Pancreas (tissue), 10 donors: ENCODE measurements at places on chromosomes 3 and 15. TPM values are rescaled to one million over a fixed set of nuclear protein-coding genes. Genes with fewer than 3 reads are reported as not detected.

DNA sequence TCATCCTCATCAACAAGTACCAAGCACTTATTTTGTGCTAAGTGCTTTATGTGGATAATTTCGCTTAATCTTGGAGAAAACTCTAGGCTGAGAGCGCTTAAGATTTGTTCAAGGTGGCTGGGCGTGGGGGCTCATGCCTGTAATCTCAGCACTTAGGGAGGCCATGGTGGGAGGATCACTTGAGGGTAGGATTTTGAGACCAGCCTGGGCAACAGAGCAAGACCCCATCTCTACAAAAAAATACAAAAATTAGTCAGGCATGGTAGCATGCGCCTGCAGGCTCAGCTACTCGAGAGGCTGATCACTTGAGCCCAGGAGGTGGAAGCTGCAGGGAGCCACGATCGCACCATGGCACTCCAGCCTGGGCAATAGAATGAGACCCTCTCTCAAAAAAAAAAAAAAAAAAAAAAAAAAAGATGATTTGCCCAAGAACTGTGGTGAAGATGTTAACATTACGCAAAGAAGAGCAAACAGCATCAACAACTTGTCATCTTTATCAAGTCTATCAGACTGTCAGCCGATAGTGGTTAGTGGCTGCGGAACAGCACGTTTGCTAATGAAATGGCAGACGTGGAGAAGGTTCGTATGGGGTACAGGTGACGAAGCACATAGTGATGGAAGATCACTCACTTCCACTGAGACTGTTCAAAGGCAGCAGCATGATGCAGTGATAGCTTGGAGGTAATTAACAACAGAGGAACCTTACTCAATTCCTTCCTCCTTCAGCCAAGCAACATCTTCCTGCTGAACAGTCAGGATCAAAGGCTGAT lies 27.7 kb downstream of the NRROS start:
- no peaks in the 10 kb centered on the region for H3K27me3 ChIP-seq
- no peak overlapping the region for H3K27ac ChIP-seq
- no peak for DNase-seq
- no peaks in the 10 kb centered on the region for H3K36me3 ChIP-seq

GRCh38 chr3:43048470-43048869 lies 57.4 kb downstream of the POMGNT2 start:
- H3K4me1 ChIP-seq: no peaks in the 10 kb centered on the region
- no peaks in the 10 kb centered on the region for H3K36me3 ChIP-seq
- H3K27me3 ChIP-seq: no peaks in the 10 kb centered on the region
- no peak overlapping the region for H3K4me3 ChIP-seq

DNA sequence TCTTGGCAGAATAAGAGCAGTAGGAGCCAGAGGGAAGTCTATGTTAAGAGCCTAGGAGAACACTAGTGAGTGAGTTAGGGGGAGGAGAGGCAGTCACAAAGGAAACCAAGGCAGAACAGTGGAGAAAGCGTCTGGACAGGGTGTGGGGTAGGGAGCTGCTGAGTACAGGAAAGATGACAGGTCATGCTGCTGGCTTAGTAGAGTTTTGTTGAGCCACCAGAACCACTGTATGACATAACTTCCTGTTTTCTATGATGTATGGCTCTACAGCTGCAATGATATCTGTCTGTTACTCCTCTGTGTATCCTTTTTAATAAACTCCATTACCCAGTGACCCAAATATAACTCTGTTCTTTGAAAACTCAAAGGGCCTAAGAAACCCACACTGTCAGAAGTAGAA lies 10.6 kb upstream of the STT3B start:
- H3K4me3 ChIP-seq: no peak overlapping the region
- H3K4me1 ChIP-seq: no peaks in the 10 kb centered on the region
- DNase-seq: no peak
- no peaks in the 10 kb centered on the region for H3K27me3 ChIP-seq

DNA sequence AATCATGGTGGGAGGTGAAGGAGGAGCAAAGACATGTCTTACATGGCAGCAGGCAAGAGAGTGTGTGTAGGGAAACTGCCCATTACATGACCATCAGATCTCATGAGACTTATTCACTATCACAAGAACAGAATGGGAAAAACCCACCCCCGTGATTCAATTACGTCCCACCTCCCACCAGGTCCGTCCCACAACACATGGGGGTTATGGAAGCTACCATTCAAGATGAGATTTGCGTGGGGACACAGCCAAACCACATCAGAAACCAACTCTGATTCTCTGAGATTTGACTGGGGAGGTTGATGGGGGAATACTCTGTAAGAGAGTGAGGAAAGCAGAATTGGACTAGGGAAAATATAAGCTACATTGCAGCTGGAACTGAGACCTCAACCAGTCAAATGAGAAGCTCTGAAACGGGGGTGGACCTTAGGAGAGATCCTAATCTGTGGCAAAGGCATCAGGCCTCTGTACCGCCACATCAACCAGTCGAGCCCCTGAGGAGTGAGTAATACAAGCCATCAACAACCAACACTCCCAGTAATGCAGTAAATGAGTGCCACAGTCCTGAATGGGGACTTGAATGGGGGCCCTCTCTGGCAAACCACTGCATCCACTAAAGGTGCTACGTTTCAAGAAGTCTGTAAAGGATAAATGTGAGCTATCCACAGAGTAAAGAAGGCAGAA lies 207.9 kb upstream of the GADL1 start:
- no peaks in the 10 kb centered on the region for H3K4me1 ChIP-seq
- DNase-seq: no peak
- no peak overlapping the region for H3K27ac ChIP-seq
- no peaks in the 10 kb centered on the region for H3K27me3 ChIP-seq

DNA sequence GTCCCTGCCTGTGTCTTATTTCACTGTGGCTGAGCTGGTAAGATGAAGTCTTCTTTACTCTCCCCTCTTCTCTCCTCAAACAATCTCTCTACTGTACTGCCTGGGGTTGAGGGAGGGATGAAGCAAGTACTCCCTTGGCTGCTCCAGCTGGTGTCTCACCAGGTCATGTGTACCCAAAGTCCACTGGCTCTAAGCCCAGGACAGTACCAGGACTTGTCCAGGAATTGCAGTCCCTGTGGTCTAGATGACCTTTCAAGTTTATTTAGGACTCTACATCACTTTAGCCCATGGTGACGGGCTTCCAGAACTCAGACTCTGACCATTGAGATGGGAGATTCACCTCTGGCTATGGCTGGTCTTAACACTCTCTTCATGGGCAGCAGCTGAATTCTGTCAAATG lies 17.5 kb upstream of the SLC27A2 start:
- no peak overlapping the region for H3K27ac ChIP-seq
- H3K36me3 ChIP-seq: no peaks in the 10 kb centered on the region
- H3K4me3 ChIP-seq: no peak overlapping the region
- H3K4me1 ChIP-seq: no peaks in the 10 kb centered on the region
- no peaks in the 10 kb centered on the region for H3K27me3 ChIP-seq

Gene MKRN3
- not detected for total RNA-seq

Gene SLC6A1
- total RNA-seq: 0.35 TPM

Gene COL6A6
- 1.4 TPM for total RNA-seq

Gene AMIGO3
- total RNA-seq: not detected

Gene IRAK2
- total RNA-seq: 3.5 TPM
